A549 treated with RU486 at 1 μM for 4 hours (cell line): ENCODE measurements at places on chromosomes 2 and 18. TPM values are rescaled to one million over a fixed set of nuclear protein-coding genes. Genes with fewer than 3 reads are reported as not detected.

Gene PLEKHH2
- 0.73 to 1.1 TPM (median 1.1 TPM) in 5 replicates for total RNA-seq

Gene AQP12B
- total RNA-seq = not detected in 5 replicates

Gene NTSR2
- not detected in 5 replicates for total RNA-seq

Gene DLX2
- 0.23 to 0.75 TPM (median 0.59 TPM) in 5 replicates for total RNA-seq

Gene SRSF7
- total RNA-seq = 302 to 424 TPM (median 340 TPM) in 5 replicates
